ENCODE measurements at places on chromosomes 6 and 20. TPM values are rescaled to one million over a fixed set of nuclear protein-coding genes. Genes with fewer than 3 reads are reported as not detected.

SPATS1 gene
- total RNA-seq = under 0.01 TPM

AK9 gene
- total RNA-seq = 10.4 TPM

ZNF311 gene
- 3.6 TPM for total RNA-seq

E2F3 gene
- total RNA-seq = 3.1 TPM

HTR1E gene
- total RNA-seq = not detected

OPRL1 gene
- 2.6 TPM for total RNA-seq

SLC22A16 gene
- under 0.01 TPM for total RNA-seq

PLG gene
- not detected for total RNA-seq

PACSIN1 gene
- not detected for total RNA-seq

LY6G6D gene
- not detected for total RNA-seq

ZCCHC3 gene
- 11.8 TPM for total RNA-seq

TTI1 gene
- total RNA-seq = 15.9 TPM

ZC2HC1B gene
- total RNA-seq = not detected

FLRT3 gene
- total RNA-seq = 5.1 TPM

SLC22A7 gene
- total RNA-seq = not detected

UNC5CL gene
- 0.26 TPM for total RNA-seq

ASCC3 gene
- 55.0 TPM for total RNA-seq

PARD6B gene
- total RNA-seq = 1.0 TPM

LY6G5C gene
- total RNA-seq = 0.51 TPM

TGM3 gene
- not detected for total RNA-seq

LRRN4 gene
- not detected for total RNA-seq

SIRPA gene
- total RNA-seq = 25.1 TPM

TREM2 gene
- under 0.01 TPM for total RNA-seq

MEP1A gene
- total RNA-seq = not detected

ACTL10 gene
- total RNA-seq = 2.0 TPM

WFDC5 gene
- not detected for total RNA-seq

LATS1 gene
- 7.4 TPM for total RNA-seq

KCNS1 gene
- total RNA-seq = 0.50 TPM

RBPJL gene
- total RNA-seq = not detected

RSPO3 gene
- 15.4 TPM for total RNA-seq

SULF2 gene
- 9.6 TPM for total RNA-seq

OLIG3 gene
- not detected for total RNA-seq

C2 gene
- total RNA-seq = 27.2 TPM

BPI gene
- not detected for total RNA-seq

HLA-DQB2 gene
- not detected for total RNA-seq

HLA-DPA1 gene
- 1.0 TPM for total RNA-seq

CALHM4 gene
- not detected for total RNA-seq

PROKR2 gene
- total RNA-seq = not detected

PFDN4 gene
- 86.7 TPM for total RNA-seq

CST1 gene
- total RNA-seq = 3.6 TPM

DLL1 gene
- total RNA-seq = 5.6 TPM

NR2E1 gene
- total RNA-seq = not detected

ID4 gene
- 0.83 TPM for total RNA-seq

ADGRF4 gene
- under 0.01 TPM for total RNA-seq

GNAS-AS1 gene
- total RNA-seq = 0.33 TPM

LY6G6F gene
- not detected for total RNA-seq

RNF217 gene
- 13.2 TPM for total RNA-seq

PLCB4 gene
- total RNA-seq = 13.7 TPM

GINM1 gene
- total RNA-seq = 53.8 TPM

ATP6V1G2 gene
- 4.1 TPM for total RNA-seq

TRAPPC3L gene
- under 0.01 TPM for total RNA-seq

SOD2 gene
- total RNA-seq = 1,558 TPM

HLA-DRA gene
- total RNA-seq = 0.17 TPM

PRDM13 gene
- not detected for total RNA-seq

NHLRC1 gene
- total RNA-seq = 3.1 TPM

SLC4A11 gene
- 0.51 TPM for total RNA-seq

SNPH gene
- total RNA-seq = 18.5 TPM

THBD gene
- total RNA-seq = 8.4 TPM

RING1 gene
- total RNA-seq = 33.1 TPM

Data from fibroblast of lung (primary cell).